Activated naive CD8-positive, alpha-beta T cell treated with anti-CD3 and anti-CD28 coated beads for 36 hours (primary cell): ENCODE measurements at places on chromosomes 3 and 15.
A peak's percentile ranks its signal among the peaks of the same experiment; 100 is the strongest.

- no peak for DNase-seq
Measured at GRCh38 chr3:58487140-58487886, 4.6 kb upstream of the KCTD6 start.

DNA sequence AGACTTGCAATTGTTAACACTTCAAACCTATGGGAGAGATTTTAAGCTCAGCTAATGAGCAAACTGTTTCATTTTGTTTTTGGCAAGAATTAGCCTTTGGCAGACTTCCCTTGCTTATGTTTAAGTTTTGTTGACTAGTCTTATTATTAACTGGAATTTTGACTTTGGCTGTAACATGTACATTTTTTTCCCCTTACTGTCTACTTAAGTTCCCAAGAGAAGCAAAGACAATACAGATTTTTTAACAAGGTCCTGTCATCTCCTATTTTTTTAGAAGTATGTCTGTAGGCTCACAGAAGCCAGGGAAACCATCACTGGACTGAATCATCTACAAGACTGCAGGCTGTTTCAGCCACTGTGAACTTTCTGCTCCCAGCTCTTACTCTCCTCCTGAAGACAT lies 74.3 kb downstream of the DGKG start:
- DNase-seq: no peak

DNA sequence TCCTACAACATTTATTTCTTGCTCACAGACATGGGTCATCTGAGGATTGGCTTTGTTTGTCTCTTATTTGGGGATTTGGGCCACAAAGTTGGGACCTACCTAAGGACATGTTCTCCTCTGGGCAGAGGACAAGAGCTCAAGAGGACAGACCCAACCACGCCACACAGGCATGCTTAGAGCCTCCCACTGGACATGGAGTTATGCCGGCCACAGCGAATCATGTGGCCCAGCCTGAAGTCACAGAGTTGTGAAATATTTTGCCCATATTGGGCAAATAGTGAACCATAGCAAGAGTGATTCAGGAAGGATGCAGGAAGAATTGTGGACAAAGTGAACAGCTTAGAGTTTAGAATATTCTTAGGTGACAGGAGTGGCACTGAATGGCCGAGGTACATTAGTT lies 9.9 kb downstream of the TRAK1 start:
- no peak for DNase-seq

DNA sequence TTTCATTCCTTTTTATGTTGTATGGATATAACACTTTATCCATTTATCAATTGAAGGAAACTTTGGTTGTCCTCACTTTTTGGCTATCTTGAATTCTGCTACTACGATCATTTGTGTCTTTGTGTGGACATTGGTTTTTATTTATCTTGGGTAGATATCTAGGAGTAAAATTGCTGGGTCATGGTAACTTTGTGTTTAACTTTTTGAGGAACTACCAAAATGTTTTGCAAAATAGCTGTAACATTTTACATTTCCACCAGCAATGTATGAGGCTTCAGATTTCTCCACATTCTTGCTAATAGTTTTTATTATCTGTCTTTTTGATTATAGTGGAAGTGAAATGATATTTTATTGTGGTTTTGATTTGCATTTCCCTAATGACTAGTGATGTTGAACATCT lies 55.6 kb downstream of the TLNRD1 start:
- DNase-seq: no peak

- DNase-seq: no peak
Measured at GRCh38 chr15:66595931-66596545, 30.2 kb upstream of the LCTL start.

DNA sequence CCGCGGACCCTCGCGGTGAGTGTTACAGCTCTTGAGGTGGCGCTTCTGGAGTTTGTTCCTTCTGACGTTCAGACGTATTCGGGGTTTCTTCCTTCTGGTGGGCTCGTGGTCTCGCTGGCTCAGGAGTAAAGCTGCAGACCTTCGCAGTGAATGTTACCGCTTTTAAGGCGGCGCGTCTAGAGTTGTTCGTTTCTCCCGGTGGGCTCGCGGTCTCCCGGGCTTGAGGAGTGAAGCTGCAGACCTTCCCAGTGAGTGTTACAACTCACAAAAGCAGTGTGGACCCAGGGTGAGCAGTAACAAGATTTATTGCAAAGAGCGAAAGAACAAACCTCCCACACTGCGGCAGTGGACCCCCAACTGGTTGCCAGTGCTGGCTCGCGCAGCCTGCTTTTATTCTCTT lies 177.1 kb downstream of the UACA start:
- no peak for DNase-seq

DNA sequence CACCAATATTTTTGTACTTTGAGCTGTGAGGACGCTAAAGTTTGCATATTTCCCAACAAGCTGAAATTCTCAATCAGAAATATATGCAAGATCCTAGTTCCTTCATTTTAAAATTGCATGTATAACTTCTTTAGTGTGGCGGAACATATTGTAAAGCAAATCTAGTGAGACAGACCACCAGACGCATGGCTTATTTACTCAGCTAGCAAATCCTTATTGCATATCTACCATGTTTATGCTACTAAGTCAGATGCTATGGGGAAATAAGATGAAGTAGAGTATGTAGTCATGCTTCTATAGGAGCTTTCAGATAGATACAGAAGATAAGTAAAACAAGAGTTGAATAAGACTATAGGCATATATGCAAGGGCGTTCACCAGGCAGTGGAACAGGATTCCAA lies 62.0 kb downstream of the C3orf70 start:
- DNase-seq: no peak

GRCh38 chr3:134357914-134358811 lies 16.1 kb downstream of the AMOTL2 start:
- peak; percentile 18 for DNase-seq

- no peak for DNase-seq
Measured at GRCh38 chr3:187782006-187782405, 36.7 kb upstream of the BCL6 start.

- no peak for DNase-seq
Measured at GRCh38 chr15:41079717-41080116, 36.4 kb downstream of the INO80 start.

GRCh38 chr15:67130673-67131601 lies 65.5 kb downstream of the SMAD3 start:
- no peak for DNase-seq

DNA sequence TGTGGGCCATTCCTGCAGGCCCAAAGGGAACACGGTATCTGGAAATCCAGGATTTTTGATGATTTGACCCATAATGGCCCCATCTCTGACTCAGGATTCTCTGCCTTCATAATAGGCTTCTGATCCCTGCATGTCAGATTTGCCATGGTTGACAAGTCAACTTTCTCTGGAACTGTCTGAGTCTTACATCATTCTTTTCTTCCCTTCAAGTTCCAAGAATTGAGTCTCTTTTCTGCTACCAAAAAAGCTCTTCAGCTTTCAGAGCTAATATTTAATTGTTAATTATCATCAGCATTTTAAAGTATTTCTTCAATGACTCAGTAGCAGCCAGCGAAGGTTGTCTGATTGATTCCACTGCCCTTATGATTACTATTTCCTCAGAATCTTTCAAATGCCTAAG lies 244.4 kb upstream of the COL8A1 start:
- no peak for DNase-seq

- peak; percentile 9 for DNase-seq
Measured at GRCh38 chr15:71800835-71801745, 9.3 kb upstream of the NR2E3 start.

DNA sequence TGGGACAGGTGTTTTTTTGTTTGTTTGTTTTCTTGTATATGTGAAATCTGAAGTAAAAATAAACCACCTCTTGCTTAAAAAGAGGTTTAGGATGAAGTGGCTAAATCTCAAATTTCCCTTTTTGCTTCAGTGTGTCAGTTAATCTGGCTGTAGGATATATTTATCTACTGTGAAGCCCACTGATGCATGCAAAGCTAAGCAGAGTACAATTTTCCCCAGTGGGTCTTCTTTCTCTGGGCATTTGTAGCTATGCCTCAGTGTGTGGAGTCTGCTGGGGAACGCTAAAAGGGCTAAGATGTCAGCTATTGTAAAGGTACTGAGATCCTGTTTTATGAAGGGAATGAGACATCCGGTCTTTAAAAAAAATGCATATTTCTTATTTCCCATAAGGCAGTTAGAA lies 190.6 kb downstream of the TCF12 start:
- no peak for DNase-seq

DNA sequence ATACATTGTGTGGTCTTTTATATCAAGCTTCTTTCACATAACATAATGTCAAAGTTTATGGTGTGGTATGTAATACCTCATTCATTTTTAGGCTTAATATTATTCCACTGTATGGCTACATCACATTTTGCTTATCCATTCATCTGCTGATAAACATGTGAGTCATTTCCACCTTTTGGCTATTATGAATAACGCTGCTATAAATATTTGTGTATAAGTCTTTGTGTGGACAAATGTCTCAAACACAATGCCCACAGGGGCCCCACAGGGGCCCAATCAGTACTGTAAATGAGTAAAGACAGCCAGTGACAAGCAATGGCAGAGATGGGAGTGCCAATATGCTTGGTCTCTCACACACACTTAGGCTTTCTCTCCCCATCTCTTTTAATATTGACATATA lies 54.2 kb downstream of the PIK3R4 start:
- no peak for DNase-seq

- DNase-seq: no peak
Measured at GRCh38 chr3:72141264-72141663, 356.3 kb upstream of the PROK2 start.

- DNase-seq: no peak
Measured at GRCh38 chr3:140265302-140265701, 330.3 kb downstream of the CLSTN2 start.

- DNase-seq: no peak
Measured at GRCh38 chr3:171741377-171741776, 68.9 kb downstream of the PLD1 start.

- DNase-seq: no peak
Measured at GRCh38 chr3:101642441-101642840, 34.5 kb downstream of the ZBTB11 start.

- DNase-seq: no peak
Measured at GRCh38 chr3:160444411-160444810, 5.2 kb downstream of the TRIM59 start.
